ENCODE measurements at places on chromosomes 2 and 18.

DNA sequence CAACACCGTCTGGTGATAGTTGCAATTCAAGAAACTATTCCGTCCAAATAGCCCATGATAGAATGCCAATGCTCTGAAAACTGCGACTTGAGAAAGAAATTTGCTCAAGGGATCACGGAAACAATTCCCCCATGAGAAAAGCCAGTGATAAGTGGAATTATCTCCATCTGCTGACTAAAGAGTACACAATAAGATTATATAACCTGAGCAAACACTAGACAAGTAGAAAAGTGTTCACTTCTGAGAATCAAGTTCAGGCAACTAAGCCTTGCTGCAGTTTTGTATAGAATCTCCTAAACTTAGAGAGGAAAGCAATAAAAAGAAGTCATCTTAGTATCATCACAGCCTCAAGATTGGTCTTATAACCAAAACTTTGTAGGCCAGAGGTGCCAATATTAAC, 336.3 kb upstream of the NRXN1 start:
- no peak for DNase-seq

DNA sequence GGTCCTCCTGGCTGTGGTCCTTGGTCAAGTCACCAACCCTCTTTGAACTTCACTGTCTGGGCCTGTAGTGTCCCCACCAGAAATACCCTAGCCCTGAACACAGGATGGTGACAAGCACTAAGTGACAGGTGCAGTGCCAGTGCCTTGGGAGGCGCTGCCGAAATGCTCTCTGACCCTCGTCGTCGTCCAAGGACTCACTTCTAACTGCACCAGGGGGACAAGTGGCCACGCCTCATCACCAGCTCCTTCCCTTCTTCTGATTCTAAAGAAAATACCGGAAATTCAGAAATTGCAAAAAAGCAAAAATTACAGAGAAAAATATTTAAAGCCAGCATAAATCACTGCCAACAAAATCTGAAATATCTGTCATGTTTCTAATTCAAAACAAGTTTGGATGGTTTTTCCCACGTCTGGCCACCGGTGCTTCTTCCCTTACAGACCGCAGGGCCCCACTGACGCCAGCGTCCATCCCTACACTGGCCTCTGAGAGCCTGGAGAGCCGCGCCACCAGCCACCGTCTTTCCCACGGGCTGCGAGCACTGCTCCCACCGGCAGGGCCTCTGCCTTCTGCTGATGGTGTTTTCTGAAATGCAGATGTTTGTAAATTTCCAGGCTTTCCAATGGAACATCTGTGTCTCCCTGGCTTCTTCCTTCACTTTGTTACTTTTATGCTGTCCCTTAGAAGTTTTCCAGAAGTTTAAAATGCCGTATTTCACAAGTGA, 37.4 kb upstream of the GPC1 start:
- no peak for DNase-seq

DNA sequence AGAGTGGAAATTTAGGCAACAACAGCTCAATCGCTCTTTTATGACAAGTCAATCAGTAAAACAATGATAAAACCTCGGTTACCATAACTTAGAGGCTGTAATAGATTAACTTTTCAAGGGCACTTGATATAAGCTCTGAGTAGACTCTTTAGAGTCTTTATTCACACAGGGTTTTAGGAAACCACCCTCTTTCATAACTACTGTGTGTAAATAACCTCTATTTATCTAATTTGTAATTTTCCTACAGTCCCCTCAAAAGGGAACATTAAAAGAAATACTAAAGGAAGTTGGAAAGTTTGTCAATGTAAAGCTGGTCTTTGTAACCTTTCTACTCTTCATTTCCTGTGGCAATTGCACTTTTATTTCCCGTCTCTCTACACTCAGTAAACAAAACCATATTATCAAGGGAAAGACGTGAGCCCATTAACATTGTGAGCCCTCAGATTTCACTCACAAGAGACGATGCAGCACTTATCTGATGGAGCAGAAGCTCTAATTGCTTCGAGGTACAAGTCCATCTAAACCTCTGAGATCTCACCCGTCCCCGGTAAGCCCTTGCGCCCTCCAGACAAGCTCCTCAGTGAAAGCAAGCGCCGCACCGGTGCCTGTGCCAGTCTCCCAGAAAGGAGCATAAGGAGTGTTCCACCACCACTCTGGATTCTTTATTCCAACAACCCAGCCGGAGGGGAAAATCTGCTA, 1.1 kb upstream of the HOXD1 start:
- DNase-seq: no peak

GRCh38 chr2:43675646-43676321, 445 bp downstream of the C1GALT1C1L start:
- DNase-seq: no peak

GRCh38 chr2:237549643-237550415, 16.5 kb upstream of the PRLH start:
- no peak for DNase-seq

DNA sequence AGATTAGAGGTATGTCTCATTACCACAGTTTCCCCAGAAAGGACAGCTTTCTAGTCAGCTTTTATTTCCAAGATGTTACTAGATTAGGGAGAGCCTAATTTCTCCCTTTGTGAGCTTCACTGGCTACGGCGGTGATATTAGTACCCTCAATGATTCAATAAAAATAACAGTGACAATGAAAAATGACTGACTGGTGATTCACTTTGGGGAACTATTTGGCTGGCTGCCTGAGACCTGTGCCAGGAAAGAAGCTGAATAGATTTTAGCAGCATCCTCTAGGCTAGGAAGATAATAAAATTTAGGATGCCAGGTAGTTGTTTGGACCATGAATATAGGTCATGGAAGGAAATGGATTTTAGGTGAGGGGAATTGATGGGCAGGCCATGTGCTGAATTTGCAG, 178.7 kb downstream of the FMNL2 start:
- DNase-seq: no peak

DNA sequence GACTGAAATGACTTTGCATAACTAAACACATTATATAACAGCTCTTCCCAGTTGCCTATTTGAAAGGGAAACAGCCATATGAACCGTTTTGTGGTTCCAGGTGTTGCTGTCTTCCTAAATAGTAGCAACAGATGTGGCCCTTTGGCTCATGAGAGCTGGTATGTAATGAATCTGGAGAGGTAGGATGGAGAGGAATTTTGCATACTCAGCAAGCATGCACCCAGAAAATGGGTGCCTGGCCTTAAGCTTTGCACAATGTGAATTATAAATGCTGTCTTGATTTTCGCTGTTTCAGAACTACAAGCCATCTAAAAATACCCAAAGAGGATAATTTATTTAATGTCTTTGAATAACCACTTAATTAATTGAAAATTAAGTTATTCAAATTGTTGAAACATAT, 15.6 kb upstream of the ERBB4 start:
- no peak for DNase-seq

- DNase-seq: no peak
These were observed 340.2 kb downstream of the CMPK2 start for GRCh38 chr2:6525475-6525964.

DNA sequence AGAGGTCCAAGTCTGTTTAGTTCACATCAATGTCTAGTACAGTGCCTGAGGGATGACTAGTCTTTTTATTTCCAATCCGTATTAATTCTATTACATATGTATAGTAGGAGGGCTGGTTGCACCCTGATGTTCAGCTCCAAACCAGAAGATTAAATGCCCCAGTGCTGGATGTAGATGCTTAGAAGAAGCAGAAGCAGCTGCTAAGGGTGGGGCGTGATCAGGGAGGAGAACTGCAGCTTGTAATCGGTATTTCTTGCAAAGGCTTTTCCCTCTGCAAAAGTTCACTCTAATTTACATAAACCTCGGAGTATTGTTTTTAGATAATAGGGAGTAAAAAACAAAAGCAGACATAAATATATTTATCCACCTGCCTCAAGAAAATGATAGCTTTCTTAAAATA, 145.3 kb upstream of the ITGA4 start:
- peak; percentile 37 for DNase-seq

GRCh38 chr2:240205348-240205747, 64.9 kb upstream of the OTOS start:
- DNase-seq: no peak

DNA sequence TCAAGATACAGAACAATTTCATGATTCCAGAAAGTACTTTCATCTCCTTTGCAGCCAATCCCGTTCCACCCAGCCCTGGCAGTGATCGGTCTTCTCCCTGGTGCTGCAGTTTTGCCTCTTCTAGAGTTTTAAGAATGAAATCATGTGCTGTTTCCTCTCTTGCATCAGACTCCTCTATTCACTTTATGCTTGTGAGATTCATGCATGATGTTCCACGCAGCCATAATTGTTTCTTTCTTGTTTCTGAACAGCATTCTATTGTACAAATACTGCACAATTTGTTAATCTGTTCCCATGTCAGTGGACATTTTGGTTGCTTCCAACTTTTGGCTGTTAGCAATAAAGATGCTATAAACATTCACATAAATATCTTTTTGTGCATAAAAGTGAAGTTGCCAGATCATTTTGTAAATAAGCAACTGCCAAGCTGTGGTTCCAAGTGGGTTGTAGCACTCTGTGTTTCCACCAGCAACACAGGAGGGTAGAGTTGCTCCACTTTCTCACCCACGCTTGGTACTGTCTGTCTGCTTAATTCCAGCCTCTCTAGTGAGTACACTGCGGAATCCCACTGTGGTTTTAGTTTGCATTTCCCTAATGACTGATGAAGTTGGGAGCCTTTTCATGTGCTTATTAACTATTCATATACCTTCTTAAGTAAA, 104.5 kb downstream of the TWIST2 start:
- DNase-seq: no peak

GRCh38 chr2:219425238-219426067, 7.3 kb downstream of the DES start:
- no peak for DNase-seq

DNA sequence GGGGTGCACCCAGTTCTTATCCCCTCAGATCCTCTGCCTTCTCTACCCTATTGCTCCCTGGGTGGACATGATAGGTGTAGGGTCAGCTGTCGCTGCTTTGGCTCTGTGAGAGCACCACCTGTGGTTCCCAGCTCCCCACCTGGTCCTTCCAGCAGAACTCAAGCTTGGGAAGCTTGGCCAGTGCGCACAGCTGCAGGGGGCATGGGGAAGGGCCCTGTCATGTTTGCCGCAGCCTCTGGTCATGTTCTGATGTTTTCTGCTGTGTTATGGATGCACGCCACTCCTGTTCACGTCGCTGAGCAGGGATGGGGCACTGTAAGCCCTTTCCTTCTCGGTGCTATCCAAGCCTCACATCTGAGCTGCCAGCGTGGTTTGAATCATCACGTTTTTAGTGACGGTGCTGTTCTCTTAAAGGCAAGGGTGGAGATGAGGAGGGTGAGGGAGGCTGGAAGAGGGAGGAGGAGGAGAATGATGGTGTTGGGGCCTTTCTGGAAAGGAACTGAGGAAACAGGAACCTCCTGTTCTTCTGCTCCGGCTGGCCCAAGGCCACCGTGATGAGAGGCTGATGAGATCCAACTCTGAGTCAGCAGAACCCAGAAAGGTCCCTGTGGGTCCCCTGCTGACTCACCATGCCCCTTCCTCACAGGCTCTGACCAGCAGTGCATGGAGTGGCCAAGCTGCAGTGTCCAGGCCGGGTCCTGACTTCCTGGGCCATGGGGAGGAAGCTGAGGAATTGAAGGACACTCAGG, 78.0 kb downstream of the LIPG start:
- no peak for DNase-seq

- DNase-seq: no peak
These were observed 7.1 kb upstream of the DSG2 start for GRCh38 chr18:31490833-31491232.

DNA sequence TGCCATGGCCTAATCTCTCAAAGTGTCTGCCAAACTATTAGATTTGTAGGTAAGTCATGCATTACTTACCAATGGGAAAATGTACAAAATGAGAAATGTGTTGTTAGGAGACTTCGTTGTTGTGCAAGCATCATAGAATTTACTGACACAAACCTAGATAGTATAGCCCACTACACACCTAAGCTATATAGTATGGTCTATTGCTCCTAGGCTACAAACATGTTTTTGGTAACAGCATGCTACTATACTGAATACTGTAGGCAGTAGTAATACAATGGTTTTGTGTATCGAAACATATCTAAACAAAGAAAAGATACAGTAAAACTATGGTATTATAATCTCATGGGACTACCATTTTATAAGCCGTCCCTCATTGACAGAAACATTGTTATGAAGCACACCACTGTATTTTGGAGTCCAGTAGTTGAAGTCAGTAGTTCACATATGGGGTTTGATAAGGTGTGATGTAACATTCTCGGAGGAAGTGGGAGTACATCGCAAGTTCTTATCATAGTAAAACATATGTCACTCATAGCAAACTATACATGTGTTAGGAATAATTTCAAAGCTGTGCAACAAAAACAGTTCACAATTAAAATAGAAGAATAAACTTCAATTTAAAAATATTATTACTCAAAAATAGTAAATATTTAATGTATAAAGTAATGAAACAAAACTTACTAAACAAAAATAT, 12.0 kb upstream of the GTF2A1L start:
- no peak for DNase-seq

DNA sequence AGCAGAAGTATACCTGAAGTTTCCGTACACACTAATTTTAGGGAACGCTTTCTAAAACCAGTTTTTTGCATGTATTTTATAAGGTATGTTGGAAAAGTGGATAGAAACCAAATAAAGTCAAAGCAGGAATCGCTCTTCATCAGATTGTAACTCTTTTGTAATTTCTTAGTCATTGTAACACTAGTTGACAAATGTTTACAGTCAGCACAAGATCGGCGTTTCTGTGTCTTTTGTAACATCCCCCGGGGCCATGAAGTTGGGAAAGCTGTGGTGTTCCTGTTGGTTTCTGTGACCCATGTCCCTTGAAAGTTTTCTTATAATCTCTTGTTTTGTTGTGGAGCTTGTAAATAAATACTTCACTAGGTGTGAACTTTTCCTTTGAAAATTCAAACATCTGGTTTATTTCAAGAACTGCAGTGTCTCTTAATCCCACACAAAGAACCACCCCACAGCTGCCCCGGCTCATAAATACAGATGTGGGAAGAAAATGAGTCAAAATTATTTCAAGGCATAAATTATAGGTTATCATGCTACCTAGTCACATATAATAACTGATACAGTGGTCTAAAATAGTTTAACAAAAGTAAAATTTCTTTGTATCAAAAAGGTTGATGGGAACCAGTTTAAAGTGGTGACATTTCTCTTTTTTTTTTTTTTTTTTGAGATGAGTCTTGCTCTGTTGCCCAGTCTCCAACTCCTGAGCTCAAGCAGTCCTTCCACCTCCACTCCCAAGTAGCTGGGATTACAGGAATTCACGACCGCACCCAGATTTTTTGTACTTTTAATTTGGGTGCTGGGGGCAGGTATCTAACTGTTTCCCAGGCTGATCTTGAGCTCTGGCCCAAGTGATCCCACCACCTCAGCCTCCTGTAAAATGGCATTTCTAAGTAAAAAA, 751 bp upstream of the NMI start:
- peak; percentile 29 for DNase-seq

- no peak for DNase-seq
These were observed 25.0 kb downstream of the TTC32 start for GRCh38 chr2:19876751-19877150.

- no peak for DNase-seq
These were observed 233.9 kb downstream of the ATAD2B start for GRCh38 chr2:23692851-23693605.

GRCh38 chr2:46298522-46299353, 1.5 kb downstream of the EPAS1 start:
- no peak for DNase-seq

- no peak for DNase-seq
These were observed 77.7 kb downstream of the KCTD18 start for GRCh38 chr2:200431996-200432705.

- DNase-seq: no peak
These were observed 135.9 kb downstream of the ACKR3 start for GRCh38 chr2:236705295-236706105.
